Ecto neural progenitor cell (in vitro differentiated cells): ENCODE measurements at places on chromosomes 12 and 14.

- DNase-seq, result no peak
These were observed 69.9 kb upstream of the C14orf180 start for GRCh38 chr14:104509673-104510072.

- DNase-seq, result no peak
These were observed 7.2 kb downstream of the TPH2 start for GRCh38 chr12:71945883-71946282.

GRCh38 chr12:131048611-131048990 lies 94.9 kb downstream of the ADGRD1 start:
- no peak for DNase-seq

- no peak for DNase-seq
These were observed 9.6 kb downstream of the ACADS start for GRCh38 chr12:120735181-120735580.

GRCh38 chr12:100579844-100580243 lies 6.4 kb downstream of the GAS2L3 start:
- no peak for DNase-seq

DNA sequence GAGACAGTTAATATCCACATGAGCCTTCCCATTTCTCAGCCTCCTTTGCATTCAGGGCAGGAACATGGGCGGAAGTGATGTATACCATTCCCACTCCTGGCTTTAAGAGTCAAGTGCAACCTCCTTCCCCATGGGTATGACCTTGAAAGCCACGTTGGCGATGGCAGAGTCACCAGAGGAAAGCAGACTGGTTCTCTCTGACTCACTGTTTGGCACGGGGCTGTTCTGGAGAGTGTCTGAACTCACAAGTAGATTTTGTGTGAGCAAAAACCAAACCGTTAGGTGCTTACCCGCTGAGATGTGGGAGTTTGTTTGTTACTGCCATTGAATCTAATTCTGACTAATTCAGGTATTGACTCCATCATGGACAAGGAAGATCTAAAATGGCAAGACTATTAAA lies 36.7 kb upstream of the PZP start:
- DNase-seq, result no peak

DNA sequence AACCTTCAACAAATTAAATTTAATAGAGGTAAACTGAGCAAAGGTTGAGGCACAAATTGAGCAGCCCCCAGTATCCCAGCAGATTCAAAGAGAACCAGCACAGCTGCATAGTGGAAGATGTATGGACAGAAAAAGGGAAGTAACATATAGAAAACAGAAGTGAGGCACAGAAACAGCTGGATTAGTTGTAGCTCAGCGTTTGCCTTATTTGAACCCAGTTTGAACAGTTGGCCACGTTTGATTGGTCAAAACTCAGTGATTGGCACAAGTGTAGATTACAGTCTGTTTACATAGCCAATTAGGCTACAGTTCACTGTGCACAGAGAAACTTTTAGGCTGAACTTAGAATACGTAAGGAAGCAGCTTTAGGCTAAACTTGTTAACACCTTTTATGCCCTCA lies 315.5 kb downstream of the RMST start:
- no peak for DNase-seq

- DNase-seq, result no peak
These were observed 25.6 kb downstream of the ELK3 start for GRCh38 chr12:96219700-96220206.

DNA sequence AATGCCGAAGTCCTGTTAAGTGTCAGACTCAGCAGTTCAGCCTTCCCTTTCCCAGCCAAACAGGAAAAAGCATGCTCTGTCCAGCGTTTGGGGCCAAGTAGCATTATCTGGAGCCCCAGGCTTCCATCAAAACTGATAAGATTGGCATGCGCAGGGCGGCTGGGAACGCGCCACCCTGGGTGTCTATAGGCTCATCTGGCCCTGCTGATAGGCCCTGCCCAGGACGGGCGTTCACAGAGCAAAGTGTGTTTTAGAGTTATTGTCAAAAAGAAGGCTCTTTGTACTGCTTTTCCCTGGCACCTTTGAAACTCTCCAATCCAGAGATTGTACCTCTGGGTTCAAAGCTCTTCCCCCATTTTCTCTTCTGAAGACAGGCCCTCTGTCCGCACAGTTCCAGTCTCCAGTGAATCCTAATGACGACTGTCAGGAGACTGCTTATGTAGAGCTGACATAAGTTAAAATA lies at the start of gene ART4:
TSS of gene ART4 (minus strand) at position 102 of the 463 bp plus-strand sequence. CDS start 413 bp downstream, outside the sequence.
- no peak for DNase-seq

- no peak for DNase-seq
These were observed 9.3 kb upstream of the CABP1 start for GRCh38 chr12:120631097-120631496.

DNA sequence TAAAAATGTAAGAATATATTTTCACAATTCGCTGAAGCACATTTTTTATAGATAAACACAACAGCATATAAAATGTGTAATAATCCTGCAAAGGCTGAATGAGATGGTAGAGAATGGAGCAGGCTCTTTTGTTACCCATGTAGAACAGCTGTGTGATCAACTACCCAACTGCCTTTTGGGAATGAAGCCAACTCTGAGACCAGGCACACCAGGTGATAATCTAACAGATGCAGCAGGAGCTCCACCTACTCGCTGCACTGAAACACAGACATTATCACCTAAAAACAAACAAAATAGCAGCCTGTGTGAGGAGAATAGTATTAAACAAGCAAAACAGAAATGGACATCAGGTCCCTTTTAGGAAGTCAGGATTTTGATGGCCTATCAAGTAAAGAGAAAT lies 183.3 kb downstream of the CCDC59 start:
- DNase-seq, result no peak

- peak; percentile 42 for DNase-seq
These were observed 47.5 kb downstream of the PRMT8 start for GRCh38 chr12:3538466-3539030.

- no peak for DNase-seq
These were observed 39.7 kb upstream of the GZMB start for GRCh38 chr14:24673534-24674203.

- DNase-seq, result no peak
These were observed 3.5 kb upstream of the KLRD1 start for GRCh38 chr12:10304161-10304574.

DNA sequence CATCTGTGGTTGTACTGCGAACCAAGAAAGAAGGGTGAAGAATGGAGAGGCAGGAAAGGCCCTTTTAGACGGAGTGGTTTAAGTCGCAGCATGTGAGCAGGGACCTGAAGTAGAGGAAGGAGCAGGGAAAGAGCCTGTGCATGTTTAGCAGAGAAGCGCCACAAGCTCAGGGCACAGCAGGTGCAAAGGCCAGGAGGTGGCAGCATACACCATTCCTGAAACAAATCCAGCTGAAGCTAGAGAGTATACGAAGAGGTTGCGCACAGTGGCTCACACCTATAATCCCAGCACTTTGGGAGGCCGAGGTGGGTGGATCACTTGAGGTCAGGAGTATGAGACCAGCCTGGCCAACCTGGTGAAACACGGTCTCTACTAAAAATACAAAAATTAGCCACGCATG lies 49.9 kb downstream of the HELB start:
- DNase-seq, result peak; percentile 72

- peak; percentile 74 for DNase-seq
These were observed 11.8 kb downstream of the COPS7A start for GRCh38 chr12:6735448-6736191.

DNA sequence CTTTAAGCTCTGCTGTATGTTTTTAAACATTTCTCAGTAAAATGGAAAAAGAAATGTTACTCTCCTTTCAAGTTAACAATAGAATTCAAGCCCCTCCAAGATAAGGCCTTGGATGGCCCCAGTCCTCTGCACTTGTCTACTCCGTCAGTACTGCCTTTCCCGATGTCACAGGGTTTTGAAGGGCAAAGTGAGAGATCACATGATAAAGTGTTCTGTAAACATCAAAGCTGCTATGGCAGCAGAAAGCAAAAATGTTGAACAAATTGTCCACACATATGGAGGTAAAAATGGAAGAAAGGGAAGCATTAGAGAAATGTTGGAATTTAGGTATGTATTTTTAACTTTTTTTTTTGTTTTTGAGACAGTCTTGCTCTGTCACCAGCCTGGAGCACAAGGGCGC lies 33.5 kb upstream of the CDK2AP1 start:
- no peak for DNase-seq

- DNase-seq, result peak; percentile 92
These were observed 2.2 kb downstream of the MMP17 start for GRCh38 chr12:131830335-131830913.

DNA sequence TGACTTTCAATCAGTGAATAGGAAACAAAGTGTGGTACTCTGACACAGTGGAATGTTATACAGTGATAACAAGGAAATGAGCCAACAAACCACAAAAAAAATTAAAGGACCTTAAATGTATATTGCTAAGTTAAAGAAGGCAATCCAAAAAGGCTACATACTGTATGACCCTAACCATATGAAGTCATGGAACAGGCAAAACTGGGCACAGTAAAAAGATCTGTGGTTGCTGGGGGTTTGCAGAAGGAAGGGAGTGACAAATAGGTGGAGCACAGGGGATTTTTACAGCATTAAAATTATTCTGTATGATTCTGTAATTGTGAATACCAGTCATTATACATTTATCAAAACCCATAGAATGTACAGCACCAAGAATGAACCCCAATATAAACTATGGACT lies 112.6 kb downstream of the KCNC2 start:
- no peak for DNase-seq

- peak; percentile 66 for DNase-seq
These were observed 1.2 kb upstream of the TNFAIP2 start for GRCh38 chr14:103121846-103122584.

DNA sequence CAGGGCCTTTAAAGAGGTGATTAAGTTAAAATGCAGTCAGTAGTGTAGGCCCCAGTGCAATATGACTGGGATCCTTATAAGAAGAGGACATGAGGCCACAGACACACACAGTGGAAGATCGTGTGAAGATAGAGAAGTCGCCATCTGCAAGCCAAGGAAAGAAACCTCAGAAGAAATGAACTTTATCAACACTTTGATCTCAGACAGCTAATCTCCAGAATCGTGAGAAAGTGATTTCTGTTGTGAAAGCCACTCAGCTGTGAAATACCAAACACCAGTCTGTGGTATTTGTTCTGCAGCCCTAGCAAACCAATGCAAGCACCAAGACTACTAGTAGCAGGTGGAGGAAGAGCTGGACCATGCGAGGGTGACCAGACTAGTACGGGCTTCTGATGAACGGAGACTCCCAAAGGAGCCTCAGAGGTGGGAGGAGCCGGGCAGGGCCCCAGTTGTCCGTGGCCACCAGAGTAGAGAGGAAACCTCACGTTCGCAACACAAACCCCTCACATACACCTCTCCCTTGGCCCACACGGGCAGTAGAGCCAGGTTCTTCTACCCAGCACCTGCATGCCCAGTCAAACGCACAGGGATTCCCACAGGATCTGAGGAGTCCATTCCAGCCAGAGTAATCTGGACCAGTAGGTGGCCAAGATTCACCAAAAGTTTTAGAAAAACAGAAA lies 243.0 kb downstream of the TTC8 start:
- DNase-seq, result no peak

DNA sequence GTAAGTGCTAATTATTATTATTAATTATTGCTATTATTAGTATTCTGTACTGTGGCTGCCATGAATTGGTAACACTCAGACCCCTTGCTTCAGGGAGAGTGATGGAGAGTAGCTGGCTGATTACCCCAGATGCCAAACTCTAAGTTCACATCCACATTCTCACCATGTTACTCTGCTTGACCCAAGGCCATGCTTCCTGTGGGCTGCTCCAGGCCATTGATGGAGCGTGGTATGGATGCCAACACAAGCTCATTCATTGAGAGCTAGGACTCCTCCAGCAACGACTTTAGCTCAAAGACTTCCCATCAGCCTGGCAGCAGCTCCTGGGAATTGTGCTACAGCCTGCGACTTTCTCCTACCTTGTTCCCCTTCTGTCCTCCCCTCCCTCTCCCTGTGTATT lies 233.4 kb downstream of the MSRB3 start:
- DNase-seq, result peak; percentile 38

DNA sequence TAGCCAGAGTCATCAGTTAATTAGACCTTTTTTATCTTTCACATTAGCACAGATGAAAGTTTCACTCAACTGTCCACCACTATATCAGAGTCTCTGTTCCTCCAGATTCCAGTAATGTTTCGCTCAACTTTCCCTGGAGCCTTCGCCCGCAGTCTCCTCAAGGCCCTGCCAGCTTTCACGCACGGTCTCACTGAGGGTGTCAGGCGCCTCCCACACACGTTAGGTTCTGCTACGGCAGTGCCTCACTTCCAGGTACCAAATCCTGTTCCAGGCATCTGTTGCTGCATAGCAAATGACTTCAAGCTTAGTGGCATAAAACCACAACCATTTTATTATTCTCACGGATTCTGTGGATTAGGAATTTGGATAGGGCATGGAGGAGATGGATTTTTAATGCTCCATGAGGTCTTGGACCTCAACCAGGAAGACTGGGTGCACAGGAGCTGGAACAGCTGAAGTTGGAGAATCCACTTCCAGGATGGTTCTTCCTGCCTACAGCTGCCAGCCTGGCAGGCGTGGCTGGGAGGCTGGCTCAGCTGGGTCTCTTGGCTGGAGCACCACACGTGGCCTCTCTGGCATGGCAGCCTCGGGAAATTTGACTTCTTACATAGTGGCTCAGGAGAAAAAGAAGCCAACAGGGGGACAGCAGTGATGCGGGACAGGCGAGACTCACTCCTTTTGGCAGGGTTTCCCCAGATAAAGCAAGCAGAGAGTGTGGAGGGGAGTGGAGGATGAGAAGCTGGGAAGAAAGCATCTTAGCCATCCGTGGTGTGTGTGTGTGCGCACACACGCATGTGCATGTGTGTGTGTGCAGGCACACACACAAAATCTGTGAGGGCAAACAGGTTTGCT lies 21.3 kb upstream of the BCDIN3D start:
- peak; percentile 41 for DNase-seq

DNA sequence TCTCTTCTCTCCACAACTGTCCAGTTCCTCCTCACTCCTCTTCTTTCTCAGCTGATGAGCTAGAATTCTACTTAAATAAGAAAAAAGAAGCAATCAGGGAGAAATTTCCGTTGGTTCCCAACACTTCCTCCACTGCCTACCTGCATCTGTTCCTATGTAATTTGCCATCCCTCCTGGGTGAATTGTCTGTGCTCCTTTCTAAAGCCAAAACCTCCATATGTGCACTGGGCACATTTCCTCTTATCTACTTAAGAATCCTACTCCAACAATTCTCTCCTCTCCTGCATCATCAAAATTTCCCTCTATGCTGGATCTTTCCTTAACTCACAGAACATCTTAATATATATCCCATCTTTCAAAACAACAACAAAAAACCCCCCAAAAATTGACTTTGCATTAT lies 35.2 kb downstream of the GPR65 start:
- no peak for DNase-seq

DNA sequence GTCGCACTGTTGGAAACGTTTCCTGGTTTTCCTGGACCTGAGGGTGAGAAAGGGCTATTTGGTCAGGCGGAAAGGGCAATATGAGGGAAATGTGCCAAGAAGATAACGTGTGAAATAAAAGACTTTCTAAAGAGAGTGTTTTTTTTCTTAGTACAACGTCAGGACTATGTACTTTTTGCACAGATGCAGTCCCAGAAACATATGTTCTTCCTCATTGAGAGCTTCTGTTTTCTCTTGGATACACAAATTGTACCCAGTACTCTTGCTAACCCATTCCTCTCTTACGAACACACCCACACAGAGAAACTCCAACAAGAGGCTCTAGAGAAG lies 669 bp upstream of the PKP2 start:
- no peak for DNase-seq

- no peak for DNase-seq
These were observed 14.0 kb downstream of the OTX2 start for GRCh38 chr14:56796259-56796658.
